ENCODE measurements at places on chromosomes 11 and 22. TPM values are rescaled to one million over a fixed set of nuclear protein-coding genes. Genes with fewer than 3 reads are reported as not detected.

DNA sequence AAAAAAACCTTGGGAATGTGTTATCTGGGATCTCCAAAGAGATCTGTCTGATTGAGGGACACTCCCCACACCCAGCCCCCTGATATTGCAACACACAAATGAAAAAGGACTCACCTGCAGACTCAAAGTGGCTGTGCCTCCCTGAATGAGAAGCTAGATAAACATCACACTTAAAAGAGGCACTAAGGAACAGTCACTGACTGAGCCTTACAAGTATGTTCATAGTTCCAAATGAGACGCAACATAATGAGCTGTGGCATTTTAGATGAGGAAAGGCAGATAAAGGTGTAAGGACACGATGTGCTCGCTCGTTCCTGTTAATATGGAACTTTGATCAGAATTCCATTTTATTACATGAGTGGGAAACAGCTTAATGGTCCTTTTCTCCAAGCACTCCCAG lies 21.0 kb upstream of the CFAP300 start:
- no peak for DNase-seq

Gene SERHL2
- total RNA-seq = 3.1 TPM

- no peak for DNase-seq
These were observed 102.9 kb upstream of the FGF3 start for GRCh38 chr11:69922015-69922595.

DNA sequence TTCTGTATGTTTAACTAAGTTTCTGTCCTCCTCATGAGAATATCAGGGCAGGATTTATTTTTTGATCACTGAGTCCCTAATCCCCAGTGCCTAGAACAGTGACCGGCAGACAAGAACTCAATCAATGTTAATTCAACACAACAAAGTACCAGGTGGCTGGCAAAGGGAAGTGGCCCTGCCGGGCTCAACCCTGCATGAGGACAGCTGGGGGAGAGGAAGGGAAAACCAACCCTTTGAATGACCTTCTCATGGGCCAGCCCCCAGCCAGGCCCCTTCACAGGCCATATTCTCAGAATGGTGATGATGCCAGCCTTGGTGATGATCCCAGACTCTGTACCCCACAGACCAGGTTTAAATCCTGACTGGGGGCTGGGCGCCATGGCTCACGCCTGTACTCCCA lies 1.4 kb upstream of the MFNG start:
- DNase-seq = no peak

GRCh38 chr11:117002639-117003299 lies 95.5 kb downstream of the SIK3 start:
- no peak for DNase-seq

Gene DNHD1
- 6.2 TPM for total RNA-seq

GRCh38 chr22:36729321-36729720 lies 25.8 kb upstream of the CACNG2 start:
- DNase-seq = no peak

Gene PHF21B
- not detected for total RNA-seq

- no peak for DNase-seq
These were observed 19.5 kb downstream of the SYT13 start for GRCh38 chr11:45266676-45267020.

- no peak for DNase-seq
These were observed 8.2 kb upstream of the PLA2G3 start for GRCh38 chr22:31148488-31148887.

DNA sequence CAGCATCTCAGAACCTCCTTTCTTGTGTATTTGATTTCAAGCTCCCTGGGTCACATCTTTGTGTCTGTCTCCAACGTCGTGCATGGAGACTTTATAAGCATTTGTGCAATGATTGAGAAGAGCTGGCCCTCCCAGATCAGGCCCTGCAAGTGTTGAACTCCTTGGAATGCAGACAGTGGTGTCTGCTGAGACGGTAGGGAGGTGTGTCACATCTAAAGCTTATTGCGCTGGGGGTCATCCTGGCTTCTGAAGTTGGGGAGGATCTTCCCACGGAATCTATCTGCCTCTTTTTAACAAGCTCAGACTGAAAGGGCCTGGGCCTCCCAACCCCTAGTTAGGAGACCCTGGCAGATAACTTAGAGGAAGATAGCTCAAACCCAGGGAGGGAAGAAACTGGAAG lies 6.7 kb downstream of the APLNR start:
- no peak for DNase-seq

Gene KRTAP5-4
- total RNA-seq = not detected

DNA sequence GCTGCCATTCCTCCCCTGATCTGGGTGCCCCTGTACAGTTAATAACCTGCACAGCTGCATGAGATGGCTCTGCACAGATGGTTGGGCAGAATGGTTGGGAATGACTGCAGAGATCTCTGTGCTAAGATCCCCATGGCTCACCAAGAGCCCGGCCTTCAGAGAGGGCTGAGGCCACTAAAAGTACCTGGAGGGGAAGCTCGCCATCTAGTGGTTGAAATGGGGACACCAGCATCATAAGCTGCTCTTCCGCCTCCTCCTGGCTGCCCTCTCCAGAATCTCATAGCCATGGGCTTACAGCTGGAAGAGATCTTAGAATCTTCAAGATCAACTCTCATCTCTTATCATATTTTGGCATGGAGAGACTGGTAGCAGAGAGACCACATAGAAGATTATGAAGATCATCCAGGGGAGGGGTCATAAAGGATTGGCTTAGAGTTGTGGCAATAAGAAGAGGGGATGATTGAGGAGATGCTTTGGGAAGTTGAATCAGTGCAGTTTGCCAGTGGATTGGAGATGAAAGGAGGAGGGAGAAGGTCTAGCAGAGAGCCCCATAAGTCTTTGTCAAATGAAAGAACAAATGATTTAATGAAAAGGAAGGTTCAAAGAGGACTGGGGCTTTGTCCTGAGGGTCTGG lies 22.0 kb upstream of the TLCD5 start:
- DNase-seq = no peak

DNA sequence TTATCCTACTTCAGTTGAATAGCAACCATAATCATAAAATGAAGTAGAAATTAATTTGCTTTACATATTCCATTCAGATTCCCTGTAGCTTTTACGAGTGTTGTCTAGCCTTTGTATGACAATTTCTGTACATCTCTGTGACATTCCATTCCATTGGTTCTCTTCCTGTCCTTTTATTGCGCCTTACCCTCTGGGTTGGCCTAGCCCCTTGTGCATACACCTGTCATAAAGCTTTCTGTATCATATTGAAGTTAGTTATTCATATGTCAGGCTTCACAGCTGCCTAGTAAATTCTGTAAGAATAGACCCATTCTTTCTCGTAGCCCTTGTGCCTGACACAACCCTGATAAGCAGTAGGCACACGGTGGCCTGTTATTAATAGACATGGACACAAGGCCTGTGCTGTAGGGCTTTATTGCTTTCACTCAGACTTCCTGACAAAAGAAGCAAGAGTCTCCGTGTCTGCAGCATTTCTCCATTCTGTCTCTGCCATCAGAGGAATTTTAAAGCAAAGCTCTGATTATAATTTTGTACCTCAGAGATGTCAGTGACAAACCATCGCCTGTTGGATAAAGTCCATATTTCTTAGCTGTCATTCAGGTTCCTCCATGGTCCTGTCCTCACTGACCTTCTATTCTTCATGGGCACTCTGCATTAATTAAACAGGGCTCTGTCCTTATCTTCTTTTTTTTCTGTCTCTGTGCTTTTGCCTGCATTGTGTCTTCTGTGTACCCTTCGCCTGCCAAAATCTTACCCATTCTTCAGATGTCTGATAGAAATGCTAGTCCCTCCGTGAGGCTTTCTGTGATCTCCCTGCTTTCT lies 49.4 kb downstream of the BID start:
- no peak for DNase-seq

Gene MS4A12
- not detected for total RNA-seq

DNA sequence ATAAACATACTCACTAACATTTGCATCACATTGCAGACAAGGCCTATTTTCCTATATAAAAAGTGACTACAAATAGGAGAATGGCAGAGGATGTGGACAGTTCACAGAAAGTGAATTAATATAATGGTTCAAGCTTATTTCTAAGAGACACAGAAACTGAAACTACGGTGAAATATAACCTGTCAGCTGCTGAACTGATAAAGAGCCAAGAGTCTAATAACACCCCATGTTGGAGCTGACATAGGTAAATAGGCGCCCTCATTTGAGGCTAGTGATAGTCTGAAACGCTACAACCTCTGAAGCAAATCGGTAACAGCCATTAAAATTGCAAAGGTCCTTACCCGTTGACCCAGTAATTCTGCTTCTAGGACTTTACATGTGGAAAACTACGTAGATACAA lies 14.0 kb downstream of the AP1B1 start:
- no peak for DNase-seq

DNA sequence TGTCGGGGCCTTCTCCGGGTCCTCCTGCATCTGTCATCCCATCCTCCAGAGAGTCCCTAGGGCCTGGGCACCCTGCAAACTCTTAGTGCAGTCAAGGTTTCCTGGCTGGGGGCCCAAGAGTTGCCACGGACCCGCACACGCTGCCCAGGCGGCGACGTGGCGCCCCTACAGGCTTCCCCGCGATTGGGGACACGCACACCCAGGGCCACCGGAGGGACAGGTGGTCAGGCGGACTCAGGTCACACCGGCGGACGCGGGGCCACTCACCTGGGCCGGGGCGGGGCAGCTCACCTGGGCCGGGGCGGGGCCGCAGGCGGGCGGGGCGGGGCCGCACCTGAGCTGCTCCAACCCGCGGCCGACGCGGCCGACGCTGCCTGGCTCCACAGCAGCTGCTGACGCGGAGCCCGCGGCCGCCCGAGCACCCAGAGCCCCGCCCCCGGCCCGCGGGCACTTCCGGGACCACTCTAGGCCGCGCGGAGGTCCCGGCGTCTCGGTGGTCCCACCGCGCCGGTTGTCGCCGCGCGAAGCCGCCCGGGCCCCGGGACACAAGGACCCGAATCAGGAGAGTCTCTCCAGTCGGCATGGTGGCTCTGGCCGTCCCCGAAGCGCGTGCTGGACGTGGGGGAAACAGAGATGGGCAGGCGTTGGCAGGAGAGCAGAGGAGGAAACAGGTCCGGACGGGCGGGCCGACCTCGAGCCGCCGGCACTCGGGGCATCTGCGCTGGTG lies at the start of gene ZNF70:
Gene ZNF70 (minus strand): TSS at position 399 of the 727 bp plus-strand sequence. CDS start 5,972 bp downstream, outside the sequence.
- no peak for DNase-seq

DNA sequence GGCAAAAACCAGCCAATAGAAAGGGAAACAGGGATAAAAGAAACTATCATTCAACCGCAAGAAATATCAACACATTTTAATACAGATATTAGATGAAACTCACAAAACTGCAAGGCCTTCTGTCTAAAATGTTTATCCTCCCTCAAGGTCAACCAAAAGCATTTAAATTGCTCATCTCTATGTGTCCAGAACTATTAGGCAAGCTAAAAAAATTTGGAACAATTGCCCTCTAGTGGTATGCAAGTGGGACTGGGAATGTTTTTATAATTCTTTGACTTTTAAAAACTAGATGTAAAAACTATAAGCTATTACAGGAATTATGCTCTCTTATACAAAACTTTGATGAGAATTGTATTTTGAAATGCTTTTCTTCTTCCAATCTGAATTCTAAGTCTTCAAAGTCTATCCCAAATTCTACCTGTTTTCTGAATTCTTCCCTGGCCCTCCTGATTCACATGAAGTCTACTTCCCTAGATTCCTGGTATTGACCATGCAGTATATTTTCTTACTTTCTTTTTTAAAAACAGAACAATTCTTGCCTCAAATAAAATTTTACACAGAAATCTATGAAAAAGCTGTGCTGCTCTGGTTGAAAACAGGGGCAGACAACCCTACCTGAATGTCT lies 4.9 kb downstream of the CWC15 start:
- no peak for DNase-seq

Gene SLC22A9
- total RNA-seq = not detected

Gene FAM180B
- 0.80 TPM for total RNA-seq

DNA sequence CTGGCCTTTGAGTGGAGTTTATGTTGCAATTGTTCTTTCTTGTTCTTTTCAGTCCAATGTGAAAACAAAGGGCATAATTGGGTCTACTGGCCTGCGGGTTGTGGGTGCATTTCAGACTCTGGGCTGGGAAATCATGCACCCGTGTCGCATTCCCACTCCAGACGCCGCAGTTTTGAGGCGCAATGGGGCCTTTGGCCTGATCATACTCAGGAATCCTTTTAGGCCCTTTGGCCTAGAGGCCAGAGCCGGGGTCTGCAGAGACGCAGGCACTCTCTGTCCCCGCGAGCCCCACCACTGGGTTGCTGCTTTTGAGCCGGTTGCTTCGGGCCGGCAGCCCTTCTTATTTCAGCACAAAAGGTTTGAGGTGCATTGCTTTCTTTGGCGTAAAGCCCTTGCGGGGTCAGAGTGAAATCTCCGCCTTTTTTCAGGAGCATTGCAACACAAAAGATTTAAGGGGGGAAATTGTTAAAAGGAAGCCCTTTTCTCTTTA lies 48.4 kb upstream of the DBX1 start:
- no peak for DNase-seq

DNA sequence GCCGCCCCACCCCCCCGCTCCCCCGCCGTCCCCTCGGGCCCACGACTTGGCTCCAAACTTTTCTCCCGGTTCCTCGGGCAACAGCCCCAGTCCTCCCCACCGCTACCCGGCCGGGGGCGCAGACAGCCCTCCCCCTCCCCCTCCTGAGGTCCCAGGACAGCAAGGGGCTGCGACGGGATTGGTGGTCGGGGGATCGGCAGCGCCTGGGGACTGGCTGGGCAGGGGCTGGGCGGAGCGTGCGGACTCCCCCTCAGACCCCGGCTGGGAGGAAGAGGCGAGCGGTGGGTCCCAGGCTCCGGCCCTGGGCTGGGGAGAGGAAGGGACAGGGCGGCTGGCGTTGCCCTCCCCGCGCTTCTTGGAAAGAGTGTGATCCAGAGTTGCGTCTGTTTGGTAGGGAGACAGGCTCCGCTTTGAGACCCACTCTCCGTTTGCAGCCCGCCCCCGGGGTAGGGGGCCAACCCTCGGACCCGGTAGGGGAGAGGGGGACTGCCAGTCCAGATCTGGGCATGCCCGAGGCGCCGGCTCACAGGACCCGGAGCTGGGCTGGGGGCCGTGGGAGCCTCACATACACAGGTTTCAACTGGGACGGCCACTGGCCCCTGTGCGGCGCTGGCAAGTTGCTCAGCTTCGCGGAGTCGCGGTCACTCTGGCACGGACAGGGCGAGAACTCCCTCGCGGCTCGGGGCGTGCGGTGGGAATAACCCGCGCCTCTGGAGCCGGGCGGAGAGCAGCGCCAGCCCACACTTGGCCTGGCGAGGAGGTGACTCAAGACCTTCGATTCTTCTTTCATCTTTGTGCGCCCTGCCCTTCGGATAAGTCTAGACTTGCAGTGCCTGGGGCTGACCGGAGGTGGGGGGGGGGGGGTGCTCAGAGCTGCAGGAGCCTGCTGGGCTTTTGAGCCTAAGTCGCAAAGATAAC lies 999 bp downstream of the TSKU start:
- no peak for DNase-seq
